ENCODE measurements at places on chromosomes 13 and 19.
A peak's percentile ranks its signal among the peaks of the same experiment; 100 is the strongest.

DNA sequence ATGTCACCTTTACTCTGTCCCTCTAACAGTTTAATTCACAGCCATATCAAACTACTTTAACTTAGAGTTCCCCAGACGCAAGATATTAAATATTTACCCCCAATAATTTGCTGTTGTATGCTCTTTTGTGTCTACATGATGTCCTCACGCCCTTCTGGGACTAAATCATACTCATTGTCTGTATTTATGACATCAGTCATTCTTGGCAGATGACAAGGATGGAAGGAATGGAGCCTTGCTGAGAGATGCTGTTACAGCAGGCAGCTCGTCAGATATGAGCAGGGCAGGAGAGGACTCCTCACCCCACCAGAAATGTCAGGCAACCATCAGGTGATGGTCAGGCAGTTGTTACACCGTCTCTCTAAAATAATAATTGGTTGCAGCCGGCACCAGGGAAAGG lies 41.8 kb downstream of the CARD8 start:
- DNase-seq = no peak

- DNase-seq = no peak
Measured at GRCh38 chr13:75452564-75452963, 29.4 kb downstream of the TBC1D4 start.

GRCh38 chr13:101623470-101624209 lies 171.2 kb downstream of the ITGBL1 start:
- no peak for DNase-seq

DNA sequence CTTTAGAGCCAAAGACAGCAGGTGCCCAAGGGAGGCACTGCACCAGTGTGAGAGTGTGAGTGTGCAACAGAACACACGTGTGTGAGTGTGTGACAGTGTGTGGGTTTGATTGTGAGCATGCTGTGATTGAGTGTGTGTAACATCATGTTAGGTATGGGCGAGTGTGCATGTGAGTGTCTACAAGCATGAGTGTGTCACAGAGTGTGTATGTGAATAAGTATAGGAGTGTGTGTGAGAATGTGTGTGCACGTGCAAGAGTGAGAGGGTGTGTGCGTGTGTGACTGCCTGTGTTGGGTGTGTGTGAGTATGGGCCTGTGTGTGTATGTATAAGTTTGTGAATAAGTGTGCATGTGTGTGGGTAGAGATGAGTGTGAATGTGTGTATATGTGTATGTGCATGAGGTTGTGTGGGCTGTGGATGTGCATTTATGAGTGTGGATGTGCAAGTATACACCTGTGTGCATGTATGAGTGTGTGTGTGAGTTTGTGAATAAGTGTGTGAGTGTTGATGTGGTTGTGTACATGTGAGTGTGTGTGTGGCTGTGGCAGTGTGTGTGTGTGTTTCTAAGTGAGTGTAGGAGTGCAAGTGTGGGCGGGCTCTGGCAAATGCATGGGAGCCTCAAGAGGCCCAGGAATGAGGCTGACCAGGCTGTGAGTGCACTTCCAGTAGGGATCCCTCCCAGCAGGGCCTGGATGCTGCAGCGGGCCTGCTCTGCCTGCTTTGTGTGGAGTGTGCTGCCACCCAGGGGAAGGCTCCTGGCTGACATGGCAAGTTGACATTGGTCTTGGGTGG lies 198.4 kb downstream of the COL4A1 start:
- DNase-seq = peak; percentile 98

GRCh38 chr19:17415121-17415520 lies 4.7 kb upstream of the MVB12A start:
- no peak for DNase-seq

DNA sequence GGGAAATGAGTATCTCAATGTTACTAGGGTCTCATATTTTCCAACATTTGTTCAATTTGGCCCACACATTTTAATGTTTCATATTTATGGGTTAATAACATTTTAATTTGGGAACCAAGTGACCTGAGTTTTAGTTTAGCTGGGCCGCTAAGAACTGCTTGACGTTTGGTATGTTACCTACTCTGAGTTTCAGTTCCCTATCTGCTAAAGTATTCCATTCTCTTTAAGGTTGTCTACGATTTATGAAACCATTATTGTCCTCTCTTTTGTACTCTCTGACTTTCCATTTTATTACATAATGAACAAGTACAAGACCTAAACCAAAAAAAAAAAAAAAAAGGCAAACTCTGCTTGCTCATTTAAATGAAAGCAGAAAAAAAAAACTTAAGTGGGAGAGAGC lies 89.9 kb downstream of the FGF14 start:
- no peak for DNase-seq

GRCh38 chr19:51820011-51820410 lies 25.1 kb downstream of the FPR3 start:
- DNase-seq = no peak

- DNase-seq = no peak
Measured at GRCh38 chr13:44211704-44212346, 161.8 kb upstream of the SERP2 start.

DNA sequence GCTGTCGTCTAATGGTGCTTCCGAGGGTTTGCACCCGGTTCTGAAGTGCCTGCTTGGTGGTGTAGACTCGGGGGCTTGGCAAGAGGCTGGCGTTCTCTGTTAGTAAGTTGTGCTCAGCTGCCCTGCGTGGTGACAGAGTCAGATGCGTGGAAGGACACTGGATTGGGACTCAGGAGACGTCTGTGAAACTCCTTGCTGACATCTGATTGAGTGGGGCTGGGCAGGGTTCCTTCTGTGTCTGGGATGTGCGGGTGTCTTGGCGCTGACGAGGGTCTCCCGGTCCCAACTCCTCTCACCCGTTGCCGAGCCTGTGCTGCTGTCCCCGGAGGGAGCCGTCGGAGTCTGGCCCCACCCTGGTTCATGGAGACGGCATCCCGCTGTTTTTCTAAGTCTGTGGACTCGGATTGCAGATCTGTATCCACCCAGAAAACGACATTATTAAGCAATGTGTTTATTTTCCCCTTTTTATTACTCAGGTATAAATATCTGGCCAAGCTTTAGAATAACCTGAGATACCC lies 16.4 kb upstream of the DCUN1D2 start:
- DNase-seq = no peak

DNA sequence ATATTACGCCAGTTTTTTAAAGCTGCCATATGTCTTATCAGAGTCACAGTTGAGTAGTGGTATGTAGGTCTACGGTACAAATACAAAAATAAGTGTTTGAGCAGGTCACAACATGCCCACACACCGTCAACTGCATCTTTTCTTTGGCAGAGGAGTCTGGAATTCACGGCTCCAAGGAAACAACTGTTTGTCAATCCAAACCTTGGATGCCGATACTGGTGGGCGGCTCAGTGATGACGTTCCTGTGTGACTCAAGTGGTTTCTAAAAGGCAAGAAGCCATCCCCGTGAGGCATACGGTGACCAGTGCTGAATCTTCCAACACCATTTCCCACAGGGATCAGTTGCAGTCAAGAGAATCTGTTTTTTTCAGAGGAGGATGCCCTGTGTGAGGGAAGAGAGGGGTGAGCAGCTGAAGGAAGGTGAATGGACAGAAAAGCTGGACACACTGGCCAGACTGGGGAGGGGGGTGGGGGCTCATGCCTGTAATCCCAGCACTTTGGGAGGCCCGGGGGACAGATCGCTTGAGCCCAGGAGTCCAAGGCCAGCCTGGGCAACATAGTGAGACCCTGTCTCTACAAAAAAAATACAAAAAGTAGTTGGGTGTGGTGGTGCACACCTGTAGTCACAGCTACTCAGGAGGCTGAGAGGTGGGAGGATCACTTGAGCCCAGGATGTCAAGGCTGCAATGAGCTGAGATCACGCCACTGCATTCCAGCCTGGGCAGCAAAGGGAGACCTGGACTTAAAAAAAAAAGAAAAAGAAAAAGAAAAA lies 22.8 kb upstream of the CEBPG start:
- DNase-seq = no peak

GRCh38 chr13:40779049-40779448 lies 8.1 kb upstream of the MRPS31 start:
- DNase-seq = no peak

- no peak for DNase-seq
Measured at GRCh38 chr19:47663911-47664771, 49.1 kb upstream of the EHD2 start.

GRCh38 chr13:113995051-113995601 lies 21.2 kb upstream of the C13orf46 start:
- DNase-seq = no peak

GRCh38 chr19:3201911-3202310 lies 16.2 kb downstream of the NCLN start:
- DNase-seq = no peak

DNA sequence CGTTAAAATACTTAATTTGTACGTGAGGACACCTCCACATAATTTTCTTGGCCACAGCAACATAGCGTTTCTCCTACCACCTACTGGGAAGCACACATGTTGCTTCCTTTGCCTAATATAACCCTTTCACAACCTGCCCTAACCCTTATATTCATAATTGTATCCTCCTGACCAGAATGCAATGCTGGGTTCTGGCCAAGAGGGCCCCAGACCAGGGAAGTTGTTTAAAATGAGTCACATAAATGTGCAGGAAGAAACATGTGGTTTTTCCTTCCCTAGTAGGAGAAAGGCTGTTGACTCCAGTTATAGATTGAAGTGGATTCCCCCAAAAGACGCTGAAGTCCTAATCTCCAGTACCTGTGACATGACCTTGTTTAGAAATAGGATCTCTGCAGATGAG lies 187.3 kb downstream of the NUFIP1 start:
- DNase-seq = no peak

DNA sequence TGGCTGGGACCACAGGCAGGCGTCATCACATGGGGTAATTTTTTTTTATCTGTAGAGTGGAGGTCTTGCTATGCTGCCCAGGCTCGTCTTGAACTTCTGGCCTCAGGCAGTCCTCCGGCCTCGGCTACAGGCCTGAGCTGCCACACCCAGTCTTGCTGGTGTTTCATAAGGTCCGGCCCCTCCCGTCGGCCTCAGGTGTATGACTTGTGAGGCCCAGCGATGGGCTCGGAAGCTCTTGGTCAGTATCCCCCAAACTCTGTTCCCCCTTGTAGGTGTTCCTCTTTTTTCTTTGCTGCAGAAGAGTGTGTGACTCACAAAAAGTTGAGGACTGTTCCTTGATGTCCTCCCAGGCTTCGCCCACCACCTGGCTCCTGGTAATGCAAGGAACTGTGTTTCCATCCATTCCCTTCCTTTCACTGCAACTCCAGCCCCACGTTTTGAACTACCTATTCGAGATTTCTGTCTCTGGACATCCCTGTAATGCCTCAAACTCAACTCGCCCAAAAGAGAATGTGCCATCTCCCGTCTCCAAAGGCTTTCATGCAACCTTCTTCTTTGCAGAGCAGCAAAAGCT lies 5.0 kb downstream of the USF2 start:
- DNase-seq = no peak

- no peak for DNase-seq
Measured at GRCh38 chr19:29872224-29872731, 60.5 kb downstream of the CCNE1 start.

DNA sequence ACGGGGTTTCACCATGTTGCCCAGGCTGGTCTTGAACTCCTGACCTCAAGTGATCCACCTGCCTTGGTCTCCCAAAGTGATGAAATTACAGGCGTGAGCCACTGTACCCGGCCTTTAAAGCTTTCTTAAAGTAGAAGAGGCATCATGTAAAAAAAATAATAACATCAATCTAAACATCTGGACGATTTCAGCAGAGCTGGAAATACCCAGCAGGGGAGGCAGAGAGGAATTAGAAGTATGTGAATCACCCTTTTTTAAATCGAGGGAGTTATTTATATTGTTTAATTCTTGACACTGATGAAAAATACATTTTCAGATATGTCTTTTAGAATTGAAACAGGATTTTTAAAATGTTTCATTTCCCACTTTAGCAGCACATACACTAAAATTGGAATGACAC lies 37.4 kb upstream of the MTIF3 start:
- DNase-seq = no peak

GRCh38 chr13:98681049-98681448 lies 71.4 kb downstream of the SLC15A1 start:
- no peak for DNase-seq

GRCh38 chr13:57630661-57631595 lies 616 bp upstream of the PCDH17 start:
- DNase-seq = no peak

DNA sequence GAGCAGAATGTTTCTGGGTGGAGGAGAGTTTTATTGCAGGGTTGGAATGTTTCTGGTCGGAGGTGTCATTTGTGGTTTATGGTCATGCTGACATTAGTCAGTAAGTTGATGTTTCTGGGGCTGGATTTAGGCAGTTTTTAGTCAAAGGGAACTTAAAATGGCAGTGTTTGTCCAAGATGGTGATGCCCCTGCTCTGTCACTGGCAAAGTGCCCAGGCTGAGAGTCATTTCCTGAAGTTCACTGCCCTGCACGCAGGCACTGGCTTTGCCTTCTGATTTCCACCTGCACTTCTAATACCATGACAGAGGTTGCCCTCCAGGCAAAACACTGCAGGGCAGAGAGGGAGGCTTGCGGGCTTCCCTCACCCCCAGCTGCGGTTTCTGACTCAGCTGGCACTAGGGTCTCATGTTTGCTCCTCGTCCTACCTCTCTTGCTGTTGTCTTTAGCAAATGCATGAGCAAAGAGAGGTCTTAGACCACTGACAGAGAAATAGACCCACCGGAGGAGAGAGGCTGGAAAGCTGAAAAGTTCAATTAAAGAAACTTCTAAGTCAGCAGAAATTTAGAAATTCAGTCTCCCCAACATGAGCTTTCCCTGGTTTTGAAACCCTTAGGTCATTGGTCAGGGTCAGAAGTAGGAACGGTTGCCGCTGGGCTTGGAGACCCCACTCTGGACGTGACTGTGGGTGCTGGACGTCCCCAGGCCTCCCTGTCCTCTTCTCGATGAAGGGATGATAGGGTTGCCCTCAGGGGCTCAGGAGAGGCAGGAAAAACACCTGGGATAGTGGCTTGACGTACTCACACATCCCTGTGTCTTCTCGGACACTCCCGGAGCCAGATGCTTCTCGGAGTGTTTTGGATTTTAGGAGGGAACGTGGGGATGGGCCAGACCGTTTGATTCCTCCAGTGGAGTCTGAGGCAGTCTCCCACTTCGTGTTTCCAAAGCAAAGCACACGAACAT lies 26.3 kb downstream of the TMEM255B start:
- DNase-seq = peak; percentile 62

- no peak for DNase-seq
Measured at GRCh38 chr13:112879283-112879833, 89.7 kb upstream of the MCF2L start.

DNA sequence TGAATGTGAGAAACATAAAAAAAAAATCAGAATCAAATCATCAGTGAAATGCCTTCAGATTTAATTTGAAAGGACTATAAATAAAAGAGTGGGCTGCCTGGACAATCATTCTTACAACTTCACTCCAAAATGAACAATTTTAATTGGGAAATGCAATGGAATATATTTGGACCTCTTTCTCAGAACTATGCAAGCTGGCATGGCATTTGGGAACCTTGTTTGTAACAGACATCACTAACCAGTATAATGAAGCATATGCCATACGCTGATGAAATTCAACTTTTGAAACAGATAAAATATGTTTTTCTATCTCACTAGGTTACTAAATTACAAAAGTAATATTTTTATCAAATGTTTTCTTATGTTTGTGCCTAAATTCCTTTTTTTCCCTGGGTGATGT lies 64.2 kb upstream of the FAM216B start:
- DNase-seq = no peak

GRCh38 chr13:110089100-110089499 lies 217.9 kb downstream of the COL4A1 start:
- no peak for DNase-seq
